HS-5 (cell line): ENCODE measurements at places on chromosomes 6 and 20.
A peak's percentile ranks its signal among the peaks of the same experiment; 100 is the strongest.

DNA sequence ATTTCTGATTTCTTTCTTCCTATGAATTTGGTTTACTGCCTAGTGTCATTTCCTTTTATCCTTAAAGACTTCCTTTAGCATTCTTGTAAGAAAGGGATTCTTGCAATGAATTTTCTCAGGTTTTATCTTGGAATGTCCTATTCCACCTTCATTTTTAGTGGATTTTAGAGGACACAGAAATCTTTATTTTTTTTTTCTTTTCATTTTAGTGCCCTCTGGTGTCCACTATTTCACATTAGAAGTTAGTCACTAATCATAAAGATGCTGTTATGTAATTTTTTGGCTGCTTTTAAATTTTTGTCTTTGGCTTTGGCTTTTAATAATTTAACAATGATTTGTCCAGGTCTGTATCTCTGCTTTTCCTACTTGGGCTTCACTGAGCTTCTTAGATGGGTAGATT is 28.1 kb downstream of the LMBRD1 start:
- DNase-seq = no peak

- peak; percentile 86 for DNase-seq
Observed at GRCh38 chr20:56350842-56351241, 7.9 kb upstream of the FAM210B start.

- DNase-seq = peak; percentile 25
Observed at GRCh38 chr6:167856999-167857660, 30.4 kb downstream of the AFDN start.

DNA sequence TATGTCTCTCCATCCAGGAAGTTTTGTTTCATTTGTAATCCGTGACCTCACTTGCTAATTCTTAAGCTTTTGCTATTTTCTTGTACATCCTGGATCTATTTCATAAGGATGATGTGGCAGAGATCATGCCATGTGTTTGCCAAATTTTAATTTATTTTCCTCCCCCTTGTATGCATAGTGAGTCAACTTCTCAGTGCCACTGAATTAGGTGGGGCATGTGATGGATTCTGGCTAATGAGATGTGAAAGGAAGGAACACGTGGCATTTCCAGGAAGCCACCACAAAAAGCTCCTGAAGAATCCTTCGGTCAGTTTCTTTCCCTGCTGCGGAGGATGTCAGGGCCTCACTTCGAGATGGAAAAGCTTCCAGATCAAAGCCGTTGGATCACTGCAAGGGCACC is 86.2 kb upstream of the PRL start:
- DNase-seq = no peak

DNA sequence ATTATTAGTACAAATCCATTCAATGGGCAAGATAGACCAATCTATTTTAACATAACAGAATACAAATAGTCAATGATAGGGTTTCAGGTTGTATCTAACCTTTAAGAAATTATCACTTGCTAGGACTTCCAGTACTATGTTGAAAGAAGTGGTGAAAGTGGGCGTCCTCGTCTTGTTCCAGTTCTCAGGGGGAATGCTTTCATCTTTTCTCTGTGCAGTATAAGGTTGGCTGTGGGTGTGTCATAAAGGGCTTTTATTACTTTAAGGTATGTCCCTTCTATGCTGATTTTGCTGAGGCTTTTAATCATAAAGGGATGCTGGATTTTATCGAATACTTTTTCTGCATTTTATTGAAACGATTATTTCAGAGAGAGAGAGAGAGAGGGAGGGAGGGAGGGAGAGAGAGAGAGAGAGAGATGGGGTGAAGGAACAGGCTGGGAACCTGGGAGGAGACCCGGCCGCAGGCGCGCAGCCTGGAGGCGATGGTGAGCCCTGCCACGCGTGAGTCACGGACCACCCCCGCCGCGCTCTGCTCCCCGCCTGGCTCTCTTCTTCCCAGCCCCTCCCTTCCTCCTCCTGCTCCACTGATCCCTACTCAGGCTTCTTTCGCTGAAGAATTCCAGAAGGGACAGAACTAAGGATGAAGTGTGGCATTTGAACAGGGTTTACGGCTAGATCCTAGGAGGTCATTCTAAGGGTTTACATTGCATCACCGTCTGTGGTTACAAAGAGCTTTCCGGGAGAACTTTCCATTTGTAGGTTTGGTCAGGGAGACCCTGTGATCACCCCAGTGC is 45.5 kb upstream of the HLA-E start:
- no peak for DNase-seq

GRCh38 chr6:16236631-16237199 is 1.7 kb upstream of the GMPR start:
- no peak for DNase-seq

- DNase-seq = peak; percentile 85
Observed at GRCh38 chr6:73234733-73235132, 9.4 kb upstream of the KHDC1L start.

DNA sequence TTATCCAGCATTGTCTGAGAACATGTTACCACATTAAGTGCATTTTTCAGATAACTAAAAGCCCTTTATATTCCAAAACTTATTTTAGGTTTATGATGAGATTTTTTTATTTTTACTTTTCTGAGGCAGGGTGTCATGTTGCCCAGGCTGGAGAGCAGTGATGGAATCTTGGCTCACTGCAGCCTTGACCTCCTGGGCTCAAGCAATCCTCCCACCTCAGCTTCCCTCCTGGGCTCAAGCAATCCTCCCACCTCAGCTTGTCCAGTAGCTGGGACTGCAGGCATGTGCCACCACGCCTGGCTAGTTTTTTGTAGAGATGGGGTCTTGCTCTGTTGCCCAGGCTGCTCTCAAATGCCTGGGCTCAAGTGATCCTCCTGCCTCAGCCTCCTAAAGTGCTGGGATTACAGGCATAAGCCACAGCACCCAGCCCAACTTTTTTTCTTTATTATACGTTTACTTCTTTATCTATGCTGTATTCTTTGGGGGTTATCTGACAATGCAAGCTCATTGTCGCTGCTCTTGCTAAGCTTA is 6.2 kb downstream of the DYNLT1 start:
- no peak for DNase-seq
